AG09309 (cell line): ENCODE measurements at places on chromosomes 2 and 18.

- DNase-seq: no peak
Measured at GRCh38 chr2:36413218-36413617, 57.6 kb downstream of the CRIM1 start.

DNA sequence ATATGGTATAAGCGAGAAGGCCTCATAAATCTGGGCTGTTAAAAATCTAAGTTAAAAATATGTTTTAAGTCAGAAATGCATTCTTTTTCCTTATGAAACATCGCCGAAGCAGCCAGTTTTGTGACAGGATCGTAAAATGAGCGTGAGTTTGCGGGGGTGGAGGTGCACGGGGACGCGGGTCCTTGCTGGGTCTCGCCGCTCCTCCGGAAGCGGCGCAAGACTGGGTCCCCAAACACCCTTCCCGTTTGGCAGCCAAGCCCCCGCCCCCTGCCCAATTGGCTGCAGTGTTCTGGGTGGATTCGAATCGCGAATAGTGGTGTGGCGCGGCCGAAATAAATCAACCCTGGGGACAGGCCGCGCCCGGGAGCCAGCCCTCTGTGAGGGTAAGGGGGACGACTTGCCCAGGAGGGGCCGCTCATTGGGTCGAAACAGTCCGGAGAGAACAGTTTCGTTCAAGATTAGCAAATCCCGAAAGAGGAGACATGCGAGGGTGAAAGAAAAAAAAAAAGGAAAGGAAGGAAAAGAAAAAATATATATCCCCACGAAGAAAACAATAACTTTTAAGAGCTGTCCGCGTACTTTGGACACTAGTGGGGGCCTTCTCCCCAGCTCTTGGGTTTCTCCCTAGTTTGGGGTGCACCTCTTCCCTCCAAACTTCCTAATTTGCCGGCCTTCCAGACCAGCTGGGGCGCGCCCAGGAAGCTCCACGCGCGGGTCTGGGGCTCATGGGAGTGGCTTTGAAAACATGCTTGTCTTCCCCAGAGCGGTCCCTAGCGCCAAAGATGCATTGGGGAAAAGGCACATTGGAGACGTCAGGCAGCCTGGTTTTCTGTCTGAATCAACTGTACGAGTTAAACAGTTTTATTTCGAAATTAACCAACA, 3.1 kb upstream of the GATA6 start:
- no peak for DNase-seq

DNA sequence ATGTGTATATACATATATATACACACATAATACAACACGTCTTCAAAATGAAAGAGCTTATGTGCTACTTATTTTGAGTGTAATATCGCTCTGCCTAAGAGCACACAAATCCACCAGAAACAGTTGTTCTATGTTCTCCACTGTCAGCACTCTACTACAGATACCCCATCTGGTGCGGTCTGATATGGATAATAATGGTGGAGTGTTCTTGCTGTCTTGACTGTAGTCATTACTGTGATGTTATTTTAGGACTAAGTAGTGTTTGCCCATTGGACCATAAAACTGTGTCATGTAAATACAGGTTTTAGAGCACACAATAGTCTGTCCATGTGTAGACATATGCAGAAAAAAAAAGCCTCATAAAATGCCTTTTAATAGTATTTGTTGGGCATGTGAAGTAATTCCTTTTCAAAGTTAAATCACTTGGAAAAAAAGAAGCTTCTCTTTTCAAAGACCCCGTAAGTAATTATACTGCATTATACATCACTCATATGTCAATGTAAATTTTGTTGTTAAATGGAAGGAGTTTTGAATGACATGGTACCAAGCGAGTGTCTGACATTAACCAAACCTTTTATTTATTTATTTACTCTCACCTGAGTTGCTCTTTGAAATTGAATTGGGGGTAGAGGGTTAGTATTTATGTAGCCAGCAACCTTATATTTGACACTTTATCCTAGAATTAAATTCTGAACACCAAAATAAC, 1249.2 kb upstream of the ZEB2 start:
- DNase-seq: no peak

DNA sequence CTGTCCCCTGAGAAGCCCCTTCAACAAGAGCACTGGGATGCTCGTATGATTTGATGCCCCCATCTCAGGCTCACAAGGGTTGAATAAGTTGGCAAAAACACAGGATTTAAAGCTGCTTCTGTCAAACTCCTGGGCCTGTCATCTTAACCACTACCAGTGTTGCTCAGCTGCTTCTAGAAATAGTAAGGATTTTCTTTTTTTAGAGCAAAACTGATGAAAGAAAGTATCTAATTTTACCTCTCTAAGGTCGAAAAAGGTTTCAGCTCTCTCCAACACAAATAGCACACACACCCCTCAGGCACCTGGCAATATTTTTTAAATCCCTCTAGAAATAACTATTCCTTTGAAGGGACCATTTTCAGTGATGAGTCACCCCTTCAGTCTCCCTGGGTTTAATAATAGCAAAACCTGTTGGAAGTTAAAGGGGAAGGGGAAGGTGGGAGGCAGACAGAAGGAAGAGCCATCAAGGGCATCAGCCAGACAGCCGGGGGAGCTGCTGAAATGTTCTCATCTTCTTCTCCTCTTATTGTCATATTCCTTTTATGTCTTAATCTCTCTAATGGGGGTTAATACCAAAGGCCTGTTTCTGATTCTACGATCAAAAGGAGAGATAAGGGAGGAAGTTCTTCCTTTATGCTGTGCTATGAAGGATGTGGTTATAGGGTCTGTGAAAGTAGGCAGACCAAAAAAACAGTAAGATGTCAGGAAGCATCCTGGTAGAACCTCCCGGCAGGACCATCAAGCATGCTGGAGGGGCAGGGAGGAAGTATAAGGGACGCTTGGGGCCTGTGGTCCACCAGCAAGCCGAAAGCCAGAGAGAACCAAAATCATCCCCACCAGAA, 31.9 kb upstream of the SLC35G4 start:
- DNase-seq: no peak

DNA sequence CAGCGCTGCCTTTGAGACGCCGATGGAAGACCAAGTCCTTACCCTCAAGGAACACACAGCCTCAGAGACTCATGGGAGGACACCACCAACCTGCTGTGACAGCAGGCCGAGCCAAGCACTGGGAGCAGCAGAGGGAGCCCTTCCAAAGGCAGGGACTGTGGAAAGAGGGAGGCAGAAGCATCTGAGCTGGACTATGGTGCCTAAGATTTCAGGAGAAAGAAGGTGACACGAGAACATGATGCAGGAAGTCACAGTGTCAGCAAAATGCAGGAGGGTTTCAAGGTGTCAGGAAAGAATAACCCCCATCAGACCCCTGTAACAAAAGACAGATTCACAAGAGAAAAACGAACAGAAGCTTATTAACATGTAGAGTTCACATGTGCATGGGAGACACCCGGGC, 24.2 kb upstream of the COX7A2L start:
- no peak for DNase-seq

DNA sequence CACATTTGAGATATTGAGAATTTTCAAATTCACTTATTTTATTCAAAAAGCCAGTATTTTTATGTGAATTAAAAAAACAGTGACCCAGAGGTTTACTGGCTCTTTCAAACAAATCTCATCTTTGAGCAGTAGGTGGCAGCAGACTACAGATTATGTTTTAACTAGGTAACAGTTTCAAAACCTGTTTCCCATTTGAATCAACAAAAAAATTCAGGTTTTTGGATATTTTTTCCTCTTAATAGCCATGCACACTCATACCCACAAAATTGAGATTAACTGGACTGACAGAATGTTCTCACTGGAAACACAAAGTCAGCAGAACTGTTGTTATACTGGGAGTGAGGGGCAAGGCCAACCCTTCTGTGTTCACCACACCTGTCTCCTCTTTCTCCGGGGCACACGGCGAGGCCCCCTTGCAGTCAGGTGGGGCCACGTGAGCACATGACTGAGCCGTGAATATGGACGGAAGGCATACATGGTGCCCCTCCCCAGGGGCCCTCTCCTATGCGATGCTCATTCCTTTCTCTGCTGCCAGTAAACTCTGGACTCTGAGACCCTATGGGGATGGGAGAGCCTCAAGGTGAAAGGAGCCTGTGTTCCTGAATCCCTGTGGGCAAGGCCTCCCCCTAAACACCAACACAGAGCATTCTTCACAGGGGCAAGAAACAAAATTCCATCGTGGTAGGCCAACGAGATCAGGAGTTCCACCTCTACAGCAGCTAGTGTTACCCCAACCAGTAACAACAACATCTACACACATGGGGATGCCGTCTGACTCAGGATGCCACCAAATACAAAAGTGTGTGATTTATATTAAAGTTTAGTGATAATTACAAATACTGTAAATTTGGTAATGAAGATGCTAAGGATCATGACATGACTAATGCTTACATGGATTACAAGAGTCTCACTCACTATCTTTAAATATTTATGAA, 80.4 kb downstream of the LPIN2 start:
- DNase-seq: peak; percentile 41

GRCh38 chr2:237480988-237481525, 6.0 kb upstream of the MLPH start:
- DNase-seq: no peak
